ENCODE measurements at places on chromosomes 11 and 22.
A peak's percentile ranks its signal among the peaks of the same experiment; 100 is the strongest.

- DNase-seq, result no peak
These were observed 24.8 kb downstream of the NARS2 start for GRCh38 chr11:78549624-78550409.

- DNase-seq, result peak; percentile 36
These were observed 97.3 kb upstream of the AKIP1 start for GRCh38 chr11:8813658-8814057.

GRCh38 chr11:2190657-2191471, 19.2 kb upstream of the TH start:
- no peak for DNase-seq

DNA sequence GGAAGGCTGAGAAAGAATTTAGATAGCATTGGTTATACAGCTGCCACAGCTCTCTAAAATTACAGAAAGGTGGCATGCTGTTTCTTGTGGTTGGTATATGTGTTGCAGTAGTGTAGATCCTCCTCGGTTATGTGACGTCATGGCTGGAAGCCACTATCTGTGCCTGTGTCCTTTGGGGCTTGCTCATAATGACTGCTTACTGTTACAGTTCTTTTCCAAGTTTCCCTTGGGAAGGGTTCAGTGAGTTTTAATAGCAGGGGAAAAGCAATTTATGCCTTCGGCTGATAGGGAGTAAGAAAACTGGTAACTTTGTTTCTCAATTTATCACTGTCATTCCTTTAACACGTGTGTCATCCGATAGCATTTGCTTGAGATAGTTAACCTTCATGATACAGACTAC, 47.2 kb downstream of the POLD3 start:
- no peak for DNase-seq

- no peak for DNase-seq
These were observed 11.8 kb downstream of the RNF215 start for GRCh38 chr22:30375312-30375849.

- DNase-seq, result no peak
These were observed 42.8 kb downstream of the ZNF202 start for GRCh38 chr11:123698546-123699127.

Measured in DMS79 (cell line).